ENCODE measurements at places on chromosomes 16 and 17.

DNA sequence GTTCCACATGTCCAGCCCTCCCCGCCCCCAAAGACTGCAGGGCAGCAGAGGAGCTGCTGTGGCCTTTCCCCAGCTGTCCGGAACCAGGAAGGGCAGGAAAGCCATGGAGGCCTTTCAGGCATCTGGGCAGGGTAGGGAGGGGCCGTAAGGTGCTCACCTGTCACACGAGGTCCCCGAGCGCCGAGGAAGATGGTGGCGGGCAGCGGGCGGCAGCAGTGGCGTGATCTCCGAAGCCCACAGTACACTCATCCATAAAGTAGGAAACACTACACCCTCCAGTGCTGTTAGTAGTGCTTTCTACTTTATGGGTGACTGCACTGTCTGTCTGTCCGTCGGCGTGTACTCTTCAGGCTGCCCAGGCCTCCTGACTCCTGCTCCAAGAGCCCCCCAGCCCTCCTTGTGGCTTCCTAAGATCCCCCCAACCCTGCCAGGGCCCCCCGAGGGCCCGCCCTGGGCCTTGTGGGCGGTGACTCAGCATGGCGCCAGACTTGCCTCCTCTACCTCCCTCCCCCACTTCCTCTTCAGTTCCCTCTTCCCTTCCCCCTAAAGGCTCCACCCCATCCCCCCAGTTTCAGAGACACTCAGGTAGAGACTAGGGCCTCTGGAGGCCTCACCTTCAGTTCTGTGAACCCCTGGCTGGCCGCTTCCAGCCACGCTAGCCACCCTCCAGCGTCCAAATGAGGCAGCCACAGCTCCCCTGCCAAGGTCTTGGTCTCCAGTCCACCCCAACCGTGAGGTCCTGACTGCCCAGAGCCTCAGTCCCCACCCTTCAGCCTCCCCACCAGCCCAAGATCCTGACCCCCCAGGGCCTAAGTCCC lies 2.6 kb upstream of the TSPOAP1 start:
- DNase-seq, result peak; percentile 87

DNA sequence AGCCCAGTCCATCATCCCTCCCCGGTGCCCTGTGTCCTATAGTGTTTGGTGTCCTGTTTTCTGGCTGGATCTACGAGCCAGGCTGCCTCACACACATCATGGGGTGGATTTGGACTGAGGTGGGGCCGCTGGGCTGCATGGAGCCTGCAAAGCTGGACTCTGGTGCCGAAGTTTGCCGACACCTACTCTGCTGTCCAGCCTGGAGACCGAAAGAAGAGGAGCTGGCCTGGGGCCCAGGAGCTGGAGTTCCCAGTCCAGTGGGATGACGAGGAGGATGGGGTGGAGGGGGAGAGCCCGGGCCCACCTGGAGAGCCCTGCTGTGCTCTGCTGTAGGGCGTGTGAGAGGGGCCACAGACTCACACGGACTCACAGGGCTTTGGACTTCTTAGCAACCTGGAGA lies 40.3 kb upstream of the ENPP7 start:
- no peak for DNase-seq

DNA sequence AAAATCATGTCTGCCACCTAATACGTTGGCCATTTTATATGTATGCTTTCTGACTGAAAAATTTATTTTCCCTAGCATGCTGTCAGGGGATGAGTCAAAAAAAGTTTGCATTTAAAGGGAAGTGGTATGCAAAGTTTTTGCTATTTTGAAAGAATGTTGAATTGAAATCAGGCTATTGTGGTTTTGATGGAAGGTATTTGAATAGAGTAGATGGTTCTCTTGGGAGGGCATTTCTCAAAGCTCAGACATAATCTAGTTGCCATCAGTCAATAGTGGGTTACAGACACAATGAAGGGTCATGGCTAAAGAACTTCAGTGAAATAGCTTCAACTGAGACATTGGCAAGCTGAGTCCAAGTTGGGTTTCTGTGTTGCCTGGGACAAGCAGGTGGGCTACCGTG lies 102.4 kb downstream of the MAP2K6 start:
- DNase-seq, result no peak

DNA sequence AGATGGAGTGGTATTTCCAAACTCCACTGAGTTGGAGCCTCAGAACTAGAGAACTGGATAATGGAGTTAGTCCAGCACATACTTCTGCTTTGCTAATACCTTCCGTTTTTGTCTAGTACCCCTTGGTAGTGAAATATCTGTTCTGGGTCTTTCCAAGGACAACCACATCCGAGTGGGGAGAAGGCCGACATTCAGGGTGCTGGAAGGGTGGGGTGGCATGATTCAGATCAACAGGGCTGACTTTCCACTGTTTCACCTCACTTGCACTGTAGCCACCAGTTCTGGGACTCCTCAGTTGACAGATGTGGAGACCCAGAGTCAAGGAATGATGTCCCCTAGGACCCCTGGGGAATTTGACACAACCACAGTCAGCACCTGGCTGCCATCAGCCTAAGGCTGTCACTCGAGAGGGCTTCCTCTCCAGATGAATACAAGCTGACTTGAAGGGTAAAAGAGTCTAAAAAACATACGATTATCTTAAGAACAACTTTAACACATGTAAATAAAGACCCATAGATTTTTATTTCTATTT lies 84.8 kb upstream of the HNF1B start:
- DNase-seq, result no peak

- peak; percentile 7 for DNase-seq
These were observed 107.2 kb upstream of the DYNLRB2 start for GRCh38 chr16:80433623-80434022.

- peak; percentile 27 for DNase-seq
These were observed 43.6 kb downstream of the TBC1D16 start for GRCh38 chr17:79991924-79992648.

- no peak for DNase-seq
These were observed 20.9 kb downstream of the SOST start for GRCh38 chr17:43737722-43738121.

- DNase-seq, result no peak
These were observed 10.6 kb upstream of the RHBDF2 start for GRCh38 chr17:76511668-76512365.

- no peak for DNase-seq
These were observed 22.0 kb downstream of the SMPD3 start for GRCh38 chr16:68426347-68426652.

DNA sequence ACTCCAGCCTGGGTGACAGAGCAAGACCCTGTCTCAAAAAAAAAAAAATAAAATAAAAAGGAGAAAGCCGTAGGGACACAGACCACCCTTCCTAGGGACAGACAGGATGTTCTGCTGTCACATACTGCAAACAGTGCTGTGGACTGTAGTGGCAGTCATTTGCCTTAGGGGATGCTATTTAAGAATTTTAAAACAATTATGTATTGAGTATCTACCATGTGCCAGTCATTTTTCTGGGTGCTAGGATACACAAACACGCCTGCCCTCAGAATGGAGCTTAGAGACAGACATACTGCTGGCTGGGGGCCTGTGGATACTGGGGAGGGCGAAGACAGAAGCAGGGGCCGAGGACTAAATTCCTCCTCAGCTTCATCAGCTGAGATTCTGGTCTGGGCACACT lies 45.5 kb downstream of the MRC2 start:
- DNase-seq, result no peak

GRCh38 chr17:18158022-18158600 lies 25.5 kb upstream of the ALKBH5 start:
- peak; percentile 99 for DNase-seq

DNA sequence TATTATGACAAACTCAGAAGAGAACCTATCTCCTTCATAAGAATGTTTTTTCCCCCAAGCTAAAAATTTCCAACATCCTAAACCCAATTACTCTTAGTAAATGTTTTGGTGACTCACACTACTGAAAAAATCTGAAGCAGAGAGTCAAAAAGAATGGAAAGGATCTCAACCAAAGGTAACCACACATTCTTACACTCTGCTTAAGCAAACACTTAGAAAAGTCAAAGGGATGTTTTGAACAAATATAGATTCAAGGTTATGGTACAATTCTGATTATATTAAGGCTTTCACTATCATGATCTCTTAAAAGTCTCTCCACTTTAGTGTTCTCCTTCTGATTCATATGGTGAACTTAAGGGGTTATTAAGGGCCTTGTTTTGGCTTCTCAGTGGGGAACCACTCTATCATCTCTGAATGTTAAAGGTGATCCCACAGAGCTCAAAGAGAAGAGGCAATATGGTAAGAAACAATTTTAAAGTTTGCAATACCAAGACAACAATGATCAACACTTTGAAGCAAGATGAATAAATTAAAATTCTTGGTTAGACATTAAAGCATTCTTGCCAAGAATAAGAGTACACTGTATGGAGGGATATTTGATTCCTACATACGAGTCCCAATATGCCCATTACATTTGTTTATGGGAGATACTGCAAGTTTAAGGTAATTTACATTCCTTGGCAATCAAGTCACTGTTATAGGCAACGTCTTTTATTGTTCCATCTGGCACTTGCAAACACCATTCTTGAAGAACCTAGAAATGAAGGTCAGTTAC lies 69.2 kb downstream of the CDC27 start:
- DNase-seq, result no peak

DNA sequence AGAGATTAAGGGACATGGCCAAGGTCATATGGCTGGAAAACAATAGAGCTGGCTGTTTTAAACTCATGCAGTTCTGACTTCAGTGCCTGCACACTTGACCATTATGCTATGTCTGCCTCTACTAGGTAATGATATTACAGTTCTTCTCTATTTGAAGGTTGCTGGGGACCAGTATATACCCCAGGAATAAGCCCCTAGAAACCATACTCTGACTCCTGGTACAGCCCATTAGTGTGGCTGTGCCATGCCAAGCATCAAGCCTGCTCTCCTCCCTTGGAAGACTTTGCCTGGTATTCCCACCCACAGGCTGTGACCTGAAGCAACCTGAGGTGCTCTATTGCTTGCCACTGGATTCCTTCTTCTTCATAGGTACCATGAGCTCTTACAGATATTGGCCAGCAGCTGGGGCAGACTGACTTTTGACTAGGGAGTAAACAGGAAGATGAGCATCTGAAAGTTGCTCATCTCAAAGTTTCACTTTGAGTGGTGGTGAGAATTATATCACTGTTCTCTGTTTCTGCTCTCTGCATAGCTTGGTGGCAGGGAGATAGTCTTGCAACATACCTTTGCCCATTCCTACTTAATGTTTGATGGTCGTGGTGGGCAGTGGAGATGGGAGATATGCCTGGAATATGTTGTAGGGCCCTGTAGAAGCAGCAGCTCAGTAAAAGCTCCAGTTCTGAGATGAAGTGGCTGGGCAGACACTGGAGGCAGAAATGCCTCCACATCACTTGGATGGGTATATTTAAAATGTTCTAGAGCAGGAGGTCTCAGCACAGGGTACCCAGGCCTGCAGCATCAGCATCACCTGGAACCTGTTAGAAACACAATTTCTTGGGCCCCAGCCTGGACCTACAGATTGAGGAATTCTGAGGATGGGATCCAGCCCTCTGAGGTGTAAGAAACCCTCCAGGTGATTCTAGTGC lies 274.7 kb downstream of the HS3ST4 start:
- peak; percentile 45 for DNase-seq

DNA sequence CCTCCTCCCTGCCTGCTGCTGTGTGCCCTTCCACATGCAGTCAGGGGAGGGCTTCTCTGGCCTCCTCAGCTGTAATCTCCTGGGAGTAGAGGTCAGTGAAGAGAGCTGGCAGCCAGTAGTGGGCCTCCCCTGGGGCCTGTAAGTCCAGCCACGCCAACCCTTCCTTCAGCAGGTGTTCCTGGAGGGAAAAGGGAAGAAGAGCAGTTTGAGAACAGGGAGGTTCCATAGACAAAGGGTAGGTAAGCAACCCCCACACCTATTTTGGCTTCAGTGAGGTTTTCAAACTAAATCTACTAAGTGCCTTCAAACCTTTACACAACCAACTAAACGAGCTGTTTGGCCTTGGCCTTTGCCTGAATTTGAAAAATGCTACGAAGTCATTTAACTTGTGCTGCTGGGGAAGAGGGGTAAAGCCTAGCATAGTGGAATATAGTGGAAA lies 14.2 kb downstream of the SNF8 start:
- DNase-seq, result no peak

- DNase-seq, result no peak
These were observed 30.1 kb upstream of the HAPSTR1 start for GRCh38 chr16:9061358-9061813.

GRCh38 chr16:11511328-11511727 lies 75.4 kb downstream of the LITAF start:
- DNase-seq, result no peak

GRCh38 chr17:64773836-64774761 lies 112.0 kb upstream of the SMURF2 start:
- DNase-seq, result no peak

GRCh38 chr17:15409721-15410250 lies 57.6 kb downstream of the CDRT4 start:
- DNase-seq, result no peak

DNA sequence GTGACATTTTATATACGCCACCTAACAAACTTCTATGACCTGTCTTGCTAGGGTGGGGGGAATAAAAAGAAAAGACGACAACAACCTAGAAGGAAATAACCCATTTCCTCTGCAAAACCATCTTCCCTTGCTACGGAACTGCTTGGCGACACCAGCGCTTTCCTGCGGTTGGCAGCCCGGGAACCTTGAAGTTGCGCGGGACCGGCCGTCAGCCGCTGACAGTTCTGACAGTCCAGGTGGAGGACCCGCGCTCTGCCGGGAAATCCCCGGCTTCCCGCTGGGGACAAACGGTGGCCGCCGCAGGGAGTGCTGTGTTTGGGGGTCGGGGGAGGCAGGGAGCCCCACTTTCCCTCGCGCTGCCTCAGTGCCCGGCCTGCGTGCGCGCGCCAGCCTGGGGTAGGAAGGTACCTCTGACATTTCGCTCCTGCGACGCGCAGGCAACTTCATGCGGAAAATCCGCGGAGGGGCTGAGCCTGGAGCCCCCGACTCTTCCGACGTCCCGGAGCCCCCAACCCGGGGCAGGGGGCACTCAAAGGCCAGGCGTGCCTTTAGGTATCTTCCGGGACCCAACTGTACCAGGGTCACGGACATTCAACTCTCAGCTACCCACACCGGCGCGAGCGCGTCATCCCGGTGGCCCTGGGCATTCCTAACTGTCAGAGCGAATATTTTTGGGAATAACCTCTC lies 516 bp downstream of the SLC16A6 start:
- peak; percentile 67 for DNase-seq

- no peak for DNase-seq
These were observed 510.3 kb upstream of the ZFHX3 start for GRCh38 chr16:73558219-73558618.

DNA sequence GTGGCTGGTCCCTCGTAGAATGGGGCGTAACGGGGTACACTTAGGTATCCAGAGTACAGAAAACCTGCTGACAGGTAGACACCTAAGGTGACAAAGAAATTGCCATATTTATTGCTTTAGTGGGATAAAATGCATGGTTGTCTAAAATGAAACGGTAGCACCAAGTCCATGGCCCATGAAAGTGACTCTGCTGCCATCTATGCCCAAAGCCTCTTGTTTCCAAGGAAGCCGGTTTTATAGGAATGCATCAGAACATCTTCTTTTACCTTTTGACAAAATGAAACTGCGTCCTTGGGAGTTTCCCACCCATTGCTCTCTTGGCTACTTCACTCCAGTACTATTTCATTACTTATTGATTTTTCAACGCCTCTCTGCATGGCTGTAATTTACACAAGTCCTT lies 151.3 kb upstream of the ZFHX3 start:
- no peak for DNase-seq
